ENCODE measurements at places on chromosomes 1 and 21.
A peak's percentile ranks its signal among the peaks of the same experiment; 100 is the strongest.

DNA sequence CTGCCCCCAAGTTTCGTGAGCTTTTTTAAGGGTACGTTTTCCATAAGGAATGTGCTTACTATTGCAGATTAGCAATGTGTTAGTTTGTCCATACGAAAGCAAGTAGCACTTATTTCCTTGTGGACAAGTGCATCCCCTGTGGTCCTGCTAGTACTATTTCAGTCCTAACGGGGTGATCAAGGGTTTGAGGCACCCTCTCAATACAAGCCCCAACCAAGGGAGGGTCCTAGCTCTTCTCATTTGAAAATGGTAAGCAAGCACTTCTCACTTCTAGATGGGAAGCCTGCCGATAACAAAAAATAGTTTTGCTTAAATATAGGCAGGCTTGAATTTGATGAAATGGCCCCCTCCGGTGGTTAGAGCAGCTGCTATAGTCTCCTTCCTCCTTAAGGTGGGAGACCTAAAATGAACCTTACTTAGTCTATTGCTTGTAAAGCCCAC is 64.0 kb upstream of the HMCN1 start:
- DNase-seq = peak; percentile 41

DNA sequence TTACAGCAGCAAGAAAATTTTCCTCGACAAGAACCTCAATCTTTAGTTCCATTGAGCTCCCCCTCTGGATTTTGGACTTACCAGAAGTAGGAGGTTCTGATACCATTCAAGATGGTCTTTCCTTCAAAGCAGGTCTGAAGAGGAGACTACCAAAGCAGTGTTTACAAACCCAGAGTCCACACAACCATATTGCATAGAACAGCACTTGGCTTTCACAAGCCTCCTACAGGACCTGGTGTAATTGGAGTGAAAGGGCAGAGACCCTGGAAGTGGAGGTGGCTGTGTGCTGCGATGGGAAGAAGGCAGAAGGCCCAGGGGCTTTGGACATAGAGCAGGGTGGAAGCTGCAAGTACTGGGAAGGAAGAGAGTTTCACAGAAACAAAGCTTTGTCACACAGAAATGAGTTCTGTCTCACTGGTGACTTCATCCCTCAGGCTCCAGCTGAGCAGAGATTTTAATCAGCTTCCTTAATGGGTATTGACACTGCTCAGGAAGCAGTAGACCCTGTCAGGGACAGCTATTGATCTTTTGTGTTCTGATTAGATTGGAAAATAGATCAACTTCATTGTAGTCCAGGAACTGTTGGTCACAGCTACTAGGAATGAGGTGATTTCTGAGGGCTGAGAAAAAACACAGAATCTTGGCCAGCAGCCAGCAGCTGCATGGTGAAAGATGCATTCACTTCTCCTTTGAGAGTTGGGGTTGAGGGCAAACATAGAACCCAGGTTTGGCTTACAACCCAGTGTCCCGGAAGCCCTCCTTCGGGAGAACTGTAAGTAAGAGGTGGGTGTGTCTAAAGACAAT is 124.0 kb downstream of the SYT2 start:
- DNase-seq = no peak

GRCh38 chr1:188517139-188517538 is 1688.4 kb downstream of the PLA2G4A start:
- no peak for DNase-seq

DNA sequence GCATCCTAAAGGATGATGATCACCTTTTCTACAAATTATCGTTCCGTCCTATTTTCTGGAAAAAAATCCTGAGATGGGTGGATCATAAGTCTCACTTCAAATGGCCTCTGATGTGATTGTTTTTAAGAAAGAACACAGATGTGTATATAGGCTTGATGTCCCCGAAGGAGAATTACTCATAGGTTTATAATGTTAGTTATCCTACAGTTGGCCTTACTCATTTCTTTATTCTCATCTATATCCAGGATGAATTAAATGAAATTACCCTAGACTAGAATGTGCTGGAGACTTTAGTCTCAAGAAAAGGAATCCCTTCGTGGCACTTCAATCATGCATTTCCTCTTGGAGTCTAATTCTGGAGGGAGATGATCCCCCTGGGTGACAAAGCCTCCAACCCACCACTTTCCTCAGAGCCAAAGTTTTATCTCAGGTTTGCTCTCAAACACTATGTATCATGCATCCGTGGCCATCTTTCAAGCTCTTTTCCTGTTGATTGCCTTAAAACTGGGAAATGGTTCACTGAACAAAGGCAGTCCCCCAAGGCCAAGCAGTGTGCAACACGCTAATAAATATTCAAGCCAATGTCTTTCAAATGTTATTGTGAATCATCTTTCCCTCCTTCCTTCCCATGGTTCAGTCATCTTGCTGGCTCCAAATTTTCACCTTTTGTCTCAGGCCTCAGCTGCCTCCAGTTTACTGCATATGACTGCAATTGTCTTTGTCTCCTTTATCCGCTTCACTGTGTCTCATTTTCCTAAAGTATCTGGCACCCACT is 32.5 kb upstream of the SMYD2 start:
- no peak for DNase-seq

DNA sequence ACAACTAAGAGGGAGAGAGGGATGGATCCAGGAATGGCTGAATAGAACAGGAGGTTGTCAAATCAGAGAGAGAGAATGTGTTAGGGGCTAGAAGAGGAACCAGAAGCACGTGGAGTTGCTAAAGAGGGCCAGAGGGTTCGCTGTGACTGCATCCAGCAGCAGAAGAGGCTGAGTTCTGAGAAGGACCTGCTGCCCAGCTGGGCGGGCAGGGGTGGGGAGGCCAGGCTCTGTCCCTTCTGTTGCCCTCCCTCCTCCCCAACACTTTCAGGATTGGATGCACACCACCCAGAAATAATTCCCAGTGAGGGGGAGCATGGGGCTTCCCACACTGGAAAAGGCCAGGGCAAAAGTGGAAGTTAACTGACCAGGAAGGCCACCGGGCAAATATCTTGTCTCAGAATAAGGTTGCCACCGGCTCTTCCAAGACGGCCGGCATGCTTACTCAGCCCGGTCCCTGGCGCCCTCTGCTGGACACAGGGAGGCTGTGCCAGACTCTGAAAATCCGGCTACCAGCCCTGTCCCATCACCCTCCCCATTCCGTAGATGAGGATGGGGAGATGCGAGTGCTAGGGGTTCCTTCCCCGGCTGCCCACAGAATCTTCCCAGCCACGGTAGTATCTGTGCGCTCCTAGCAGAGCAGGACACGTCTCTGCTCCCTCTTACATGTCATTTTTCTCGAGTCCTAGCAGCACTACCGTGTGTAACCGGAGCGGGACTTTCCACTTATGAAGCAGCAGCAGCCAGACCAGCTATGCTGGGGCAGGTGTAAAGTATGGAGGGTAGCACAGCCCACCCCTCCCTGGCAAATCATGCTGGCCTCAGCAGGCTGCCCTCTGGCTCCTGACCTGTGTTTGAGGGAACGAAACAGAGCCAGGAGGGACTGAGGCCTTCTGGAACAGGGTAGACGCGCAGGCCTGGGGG is 46.8 kb upstream of the A3GALT2 start:
- DNase-seq = peak; percentile 74

- DNase-seq = no peak
Observed at GRCh38 chr1:117630423-117630998, 24.7 kb downstream of the TENT5C start.

Data from CD8-positive, alpha-beta memory T cell (primary cell).